ENCODE measurements at places on chromosomes 7 and 10.

DNA sequence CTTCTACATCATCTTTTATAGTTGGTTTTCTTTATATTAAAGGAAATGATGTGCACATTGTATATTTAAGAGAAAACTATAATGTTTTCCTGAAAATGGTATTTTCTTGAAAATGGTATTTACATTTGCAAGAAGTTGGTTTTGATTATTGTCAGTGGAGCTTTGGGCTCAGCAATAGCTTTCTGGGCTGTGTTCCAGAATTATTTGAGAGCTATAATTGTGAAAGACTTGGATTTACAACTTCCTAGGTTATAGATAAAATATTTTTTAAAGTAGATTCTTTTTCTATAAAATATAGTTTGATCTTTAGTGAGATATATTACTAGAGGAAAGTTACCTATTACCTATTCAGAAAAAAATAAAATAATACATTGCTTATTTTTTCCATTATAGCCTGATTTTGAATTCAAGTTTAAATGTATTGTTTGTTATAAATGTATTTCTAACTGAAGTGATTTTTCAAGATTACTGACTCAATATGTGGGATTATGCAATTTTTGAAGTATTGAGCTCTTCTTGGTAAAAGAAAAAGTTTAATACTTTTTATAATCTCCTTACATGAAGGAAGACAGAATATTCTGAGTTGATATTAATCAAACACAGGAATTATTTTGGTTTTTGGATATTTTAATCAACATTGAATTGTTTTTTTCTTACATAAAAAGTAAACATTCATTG, 20.2 kb downstream of the GNAI1 start:
- peaks cover 6% of the 10 kb centered on the region for H3K27me3 ChIP-seq
- no peak for DNase-seq
- H3K36me3 ChIP-seq = no peaks in the 10 kb centered on the region
- H3K27ac ChIP-seq = no peak overlapping the region
- H3K4me3 ChIP-seq = no peak overlapping the region
- H3K4me1 ChIP-seq = peaks cover 57% of the 10 kb centered on the region

DNA sequence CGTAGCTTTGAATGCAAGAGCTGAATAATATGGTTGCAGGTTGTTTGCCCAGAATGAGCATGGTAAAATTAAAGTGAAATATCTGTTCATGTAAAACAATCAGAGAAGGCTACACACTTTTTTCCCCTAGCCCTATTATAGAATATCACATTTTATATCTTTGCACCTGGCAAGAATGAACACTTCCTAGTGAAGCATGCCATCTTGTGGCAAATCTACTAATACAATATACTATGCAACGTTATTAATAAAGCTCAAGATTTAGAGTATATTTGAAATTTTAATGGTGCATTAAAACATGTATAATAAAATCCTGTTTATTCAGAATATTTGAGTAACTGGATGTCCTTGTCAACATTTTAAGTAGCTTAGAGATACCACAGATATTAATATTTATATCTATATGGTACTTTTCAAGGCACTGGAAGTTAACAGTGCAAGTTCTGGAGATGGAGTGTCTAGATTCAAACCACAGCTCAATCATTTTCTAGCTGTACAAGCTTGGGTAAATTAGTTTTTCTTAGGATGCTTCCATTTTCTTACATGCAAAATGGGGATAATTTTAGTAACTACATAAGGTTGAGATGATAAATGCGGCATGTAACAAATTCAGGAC, 643.1 kb upstream of the SEMA3D start:
- no peak overlapping the region for H3K27ac ChIP-seq
- H3K36me3 ChIP-seq = no peaks in the 10 kb centered on the region
- DNase-seq = no peak
- H3K4me3 ChIP-seq = no peak overlapping the region

DNA sequence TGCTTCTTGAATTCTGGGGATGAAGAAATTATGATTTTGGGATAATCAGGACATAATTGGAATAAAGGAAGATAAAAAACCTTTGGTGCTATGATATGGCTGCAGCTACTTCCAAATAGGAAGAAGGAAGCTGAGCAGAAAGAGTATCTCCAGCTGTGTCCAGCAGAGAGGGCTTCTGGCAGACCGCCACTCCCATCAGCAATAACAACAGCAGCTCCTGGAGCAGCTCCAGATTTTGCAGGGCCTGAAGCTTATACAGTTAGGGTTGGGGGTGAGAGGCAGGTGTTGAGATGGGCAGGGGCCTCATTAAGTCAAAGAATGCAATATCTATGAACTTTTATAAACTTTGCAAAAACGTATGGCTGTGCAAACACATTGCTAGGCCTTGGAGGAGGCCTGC, 62.3 kb downstream of the C10orf120 start:
- no peaks in the 10 kb centered on the region for H3K36me3 ChIP-seq
- no peak overlapping the region for H3K4me3 ChIP-seq
- peaks cover 3% of the 10 kb centered on the region for H3K27me3 ChIP-seq
- no peaks in the 10 kb centered on the region for H3K4me1 ChIP-seq
- no peak overlapping the region for H3K27ac ChIP-seq
- no peak for DNase-seq

GRCh38 chr10:104923501-104923900, 282.4 kb downstream of the SORCS3 start:
- H3K27me3 ChIP-seq = peaks cover 4% of the 10 kb centered on the region
- H3K4me3 ChIP-seq = no peak overlapping the region
- H3K36me3 ChIP-seq = no peaks in the 10 kb centered on the region
- H3K27ac ChIP-seq = no peak overlapping the region
